ENCODE measurements at places on chromosomes 1 and 21.

DNA sequence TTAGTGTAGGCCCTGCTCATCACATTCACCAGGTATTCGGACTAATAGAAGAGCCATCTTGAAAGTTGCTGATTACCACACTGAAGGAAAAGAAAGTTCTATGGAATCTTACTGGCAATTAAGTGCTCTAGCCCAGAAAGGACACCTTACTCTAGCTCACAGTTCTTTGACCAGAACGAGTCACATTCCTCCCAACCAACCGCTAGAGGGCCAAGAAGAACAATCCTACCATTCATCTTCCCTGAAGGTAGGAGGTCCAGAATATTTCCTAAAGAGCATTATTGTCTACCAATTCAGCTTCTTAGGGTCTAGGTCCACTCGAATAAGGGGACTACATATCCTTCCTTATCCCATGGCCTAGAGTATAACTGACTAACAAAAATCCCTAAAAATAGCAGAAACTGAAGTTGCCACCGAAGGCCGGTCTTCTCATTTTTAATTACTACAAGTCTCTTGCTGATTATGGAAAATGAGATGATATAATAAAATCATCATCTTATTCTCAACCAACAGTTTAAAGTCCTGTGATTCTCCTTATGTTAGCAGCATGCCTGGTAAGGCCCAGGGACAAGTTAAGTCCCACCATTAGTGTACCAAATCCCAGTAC lies 2.7 kb upstream of the FMO1 start:
- no peak for DNase-seq

GRCh38 chr1:78091886-78092285 lies 46.1 kb downstream of the GIPC2 start:
- DNase-seq, result no peak

GRCh38 chr1:199096591-199096990 lies 457.8 kb downstream of the PTPRC start:
- no peak for DNase-seq

GRCh38 chr1:208154679-208155642 lies 89.2 kb downstream of the PLXNA2 start:
- DNase-seq, result no peak

DNA sequence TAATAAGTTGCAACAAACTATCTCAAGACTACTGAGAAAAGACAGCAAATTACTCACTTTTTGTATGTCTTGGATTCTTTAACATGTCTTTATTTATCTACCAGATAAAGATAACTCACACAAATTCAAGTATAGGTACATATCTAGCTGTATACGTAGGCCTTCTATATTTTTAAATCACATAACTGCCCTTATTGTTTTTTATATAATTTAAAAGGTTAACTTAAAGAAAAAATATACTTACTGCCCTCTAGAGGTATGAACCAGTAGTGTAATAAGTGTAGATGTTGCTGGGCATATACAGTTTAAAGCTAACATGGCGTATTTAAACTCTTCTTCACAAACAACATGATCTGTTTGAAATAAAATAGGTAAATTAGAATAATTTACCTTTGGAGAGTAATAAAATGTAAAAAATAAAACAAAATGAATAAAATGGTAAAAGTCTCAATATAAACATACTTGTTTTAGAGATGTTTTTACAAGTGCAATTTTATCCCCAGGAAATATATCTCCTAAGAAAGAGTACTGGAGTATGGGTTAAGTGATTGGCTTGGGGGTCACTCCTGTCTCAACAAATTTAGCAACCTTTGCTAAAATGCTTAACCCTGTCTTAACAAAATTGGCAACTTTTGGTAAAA lies 235.2 kb downstream of the KCNT2 start:
- no peak for DNase-seq

- no peak for DNase-seq
Observed at GRCh38 chr1:114956570-114956969, 73.1 kb upstream of the TSHB start.

GRCh38 chr1:225735252-225736149 lies 42.1 kb upstream of the SRP9 start:
- no peak for DNase-seq

DNA sequence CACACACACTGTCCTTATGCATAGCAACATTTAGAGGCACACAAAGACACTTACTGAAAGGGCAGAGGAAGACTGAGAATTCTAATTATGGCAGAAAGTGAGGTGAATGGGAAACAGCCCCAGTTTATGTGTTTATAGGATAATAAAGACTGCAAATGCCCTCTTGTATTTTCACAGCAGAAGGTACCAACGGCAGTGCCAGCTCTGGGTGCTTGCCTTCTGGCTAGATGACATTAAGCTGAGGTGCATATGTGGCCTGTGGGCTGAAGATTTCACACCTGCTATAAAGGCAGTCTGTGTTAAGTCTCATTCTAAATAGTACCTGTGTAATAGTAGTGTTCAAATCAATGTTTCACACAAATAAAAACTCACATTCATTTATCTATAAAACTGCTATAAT lies 347.2 kb upstream of the ZRANB2 start:
- no peak for DNase-seq

DNA sequence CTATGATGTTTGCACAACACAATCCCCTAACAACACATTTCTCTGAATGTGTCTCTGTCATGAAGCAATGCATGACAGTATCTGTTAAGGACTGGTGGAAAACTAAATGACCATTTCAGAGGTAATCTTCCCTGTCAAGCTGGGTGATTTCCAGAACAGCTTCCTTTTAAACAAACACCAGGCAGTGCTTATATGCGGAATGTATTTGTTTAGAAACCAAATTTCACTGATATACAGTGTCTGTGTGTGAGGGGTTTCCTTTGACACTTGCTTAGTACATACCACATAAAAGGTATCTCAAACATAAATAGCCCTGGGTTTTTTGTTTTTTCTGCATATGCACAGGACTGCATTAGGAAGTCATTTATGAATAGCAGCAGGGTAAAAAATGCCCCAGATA lies 95.6 kb downstream of the TGFBR3 start:
- DNase-seq, result no peak

GRCh38 chr1:171421413-171422020 lies 63.8 kb upstream of the PRRC2C start:
- no peak for DNase-seq

DNA sequence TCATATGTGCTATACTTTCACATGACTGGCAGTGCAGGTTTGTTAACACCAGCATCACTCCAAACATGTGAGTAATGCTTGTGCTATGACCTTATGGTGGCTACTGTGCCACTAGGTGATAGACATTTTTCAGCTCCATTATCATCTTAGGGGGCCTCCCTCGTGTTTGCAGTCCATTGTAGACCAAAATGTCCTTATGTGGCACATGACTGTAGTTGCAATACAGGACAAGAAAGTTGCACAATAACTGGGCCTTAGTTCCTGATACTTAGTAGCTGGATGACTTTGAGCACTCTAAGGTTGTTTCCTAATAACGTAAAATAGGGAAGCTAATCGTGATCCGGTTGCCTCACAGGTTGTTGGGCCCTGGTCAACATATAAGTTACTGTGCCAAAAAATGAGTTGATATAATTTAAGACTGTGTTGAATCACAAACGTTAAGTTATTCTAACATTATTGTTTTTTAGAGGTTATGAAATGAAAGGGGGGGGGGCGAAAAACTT lies 511 bp upstream of the SNX27 start:
- DNase-seq, result no peak

DNA sequence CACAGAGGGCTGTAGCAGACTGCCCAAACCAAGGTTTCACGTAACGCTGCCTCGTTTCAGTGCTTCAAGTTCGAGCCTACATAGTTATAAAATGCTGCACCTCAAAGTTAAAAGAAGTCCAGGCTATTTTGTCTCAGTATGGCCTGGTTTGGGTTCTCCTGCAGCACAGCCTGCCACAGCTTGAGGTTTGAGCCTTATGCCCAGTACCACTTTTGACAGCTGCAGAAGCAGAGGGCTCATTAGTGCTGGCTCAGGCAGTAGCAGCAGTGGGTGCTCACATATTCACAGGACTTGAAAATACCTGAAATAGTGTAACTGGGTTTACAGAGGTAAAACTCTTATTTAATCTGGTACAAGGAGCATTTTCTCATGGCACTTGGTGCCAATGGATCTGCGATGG lies 15.3 kb downstream of the SPATA46 start:
- DNase-seq, result no peak

- DNase-seq, result no peak
Observed at GRCh38 chr1:87497380-87498203, 168.9 kb downstream of the LMO4 start.

DNA sequence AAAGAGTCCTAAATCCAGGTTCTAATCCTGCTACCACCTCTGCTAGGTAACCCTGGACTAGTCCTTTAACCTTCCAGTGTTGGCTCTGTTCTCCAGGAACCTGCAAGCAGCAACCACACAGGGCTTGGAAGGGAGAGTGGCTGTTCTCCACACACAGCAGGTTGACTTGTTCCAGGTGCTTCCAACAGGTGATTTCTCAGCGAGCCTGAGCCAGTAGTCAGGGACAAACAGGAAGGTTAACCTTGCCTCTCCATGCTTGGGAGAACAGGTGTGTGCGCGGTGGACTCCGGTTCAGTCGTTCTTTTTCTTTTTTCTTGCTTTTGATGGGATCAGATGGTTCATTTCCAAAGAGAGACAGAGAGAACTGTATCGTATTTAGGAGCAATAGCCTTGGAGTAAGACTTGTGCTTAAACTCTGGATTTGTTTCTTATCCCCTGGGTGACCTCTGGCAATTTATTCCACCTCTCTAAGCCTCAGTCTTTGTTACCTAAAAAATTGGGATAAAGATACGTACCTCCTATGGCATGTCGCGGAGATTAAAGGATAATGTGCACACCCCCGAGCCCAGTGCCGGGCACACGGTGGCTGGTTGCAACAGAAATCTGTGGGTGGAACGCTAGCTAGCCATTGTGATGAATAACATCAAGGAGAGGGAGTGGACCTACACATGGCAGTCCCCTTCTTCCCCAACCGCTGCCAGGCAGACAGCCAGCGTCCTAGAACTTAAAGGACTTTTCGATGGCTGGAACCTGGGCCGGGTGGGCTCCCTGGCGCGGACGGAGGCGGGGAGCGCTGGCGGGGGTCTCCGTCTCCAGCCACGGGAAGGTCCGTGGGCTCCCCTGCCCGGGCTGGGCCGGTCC lies 583 bp upstream of the CACHD1 start:
- DNase-seq, result no peak

DNA sequence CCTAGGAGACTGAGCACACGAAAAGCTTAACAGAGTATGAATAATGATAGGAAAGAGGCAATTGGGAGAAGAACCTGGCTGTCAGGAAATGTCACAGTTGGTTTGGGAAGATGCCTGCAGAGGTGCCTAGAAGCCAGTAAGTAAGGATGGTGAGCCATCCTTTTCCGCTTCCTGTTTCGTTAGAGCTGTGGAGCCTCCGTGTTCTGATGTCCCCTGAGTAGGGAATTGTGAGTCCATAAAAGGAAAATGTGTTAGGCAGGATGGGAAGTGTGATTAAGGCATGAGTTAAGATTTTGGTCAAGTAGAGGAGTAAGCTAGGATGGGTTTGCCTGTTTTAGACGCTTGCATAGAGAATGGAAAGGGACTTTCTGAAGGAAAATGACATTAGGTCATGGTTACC lies 9.0 kb downstream of the CLIC4 start:
- DNase-seq, result no peak

DNA sequence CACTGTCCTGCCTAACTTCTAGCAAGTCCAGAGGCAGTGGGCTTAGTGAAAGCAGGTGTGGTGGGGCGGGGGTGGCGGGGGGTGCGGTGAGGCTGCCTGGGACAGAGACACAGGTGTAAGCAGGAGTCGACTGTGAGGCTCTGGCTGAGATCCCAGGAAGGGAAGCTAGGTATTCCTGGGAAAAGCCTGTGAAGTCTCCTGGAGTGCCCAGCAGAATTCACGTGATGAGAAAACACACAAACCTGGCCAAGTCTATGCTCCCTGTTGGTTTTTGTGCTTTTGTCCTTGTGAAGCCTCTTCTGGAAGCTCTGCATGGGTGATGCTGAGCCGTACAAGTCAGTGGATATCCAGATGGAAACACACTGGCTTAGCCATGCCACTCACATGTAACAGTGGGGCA lies 5.3 kb downstream of the GALNT2 start:
- no peak for DNase-seq

DNA sequence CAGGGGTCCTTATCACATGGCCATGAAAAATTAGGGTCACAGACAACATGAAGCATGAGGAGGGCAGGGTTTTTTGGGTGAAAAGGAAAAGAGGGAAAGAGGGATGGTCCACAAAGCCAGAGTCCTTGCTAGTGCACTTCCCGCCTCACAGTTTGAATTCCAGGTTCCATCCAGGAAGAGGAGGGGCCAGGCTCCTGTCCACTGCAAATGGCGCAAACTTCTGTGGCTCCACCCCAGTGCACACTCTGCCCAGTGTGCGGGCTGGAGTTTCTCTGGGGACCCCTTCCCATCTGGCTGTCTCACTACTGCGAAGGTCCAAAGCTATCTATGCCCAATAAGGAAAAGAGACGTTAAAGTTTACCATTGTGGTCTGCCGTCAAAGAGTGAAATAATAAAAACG lies 17.8 kb downstream of the AIM2 start:
- DNase-seq, result no peak

GRCh38 chr1:173779936-173780335 lies 44.5 kb upstream of the DARS2 start:
- no peak for DNase-seq

DNA sequence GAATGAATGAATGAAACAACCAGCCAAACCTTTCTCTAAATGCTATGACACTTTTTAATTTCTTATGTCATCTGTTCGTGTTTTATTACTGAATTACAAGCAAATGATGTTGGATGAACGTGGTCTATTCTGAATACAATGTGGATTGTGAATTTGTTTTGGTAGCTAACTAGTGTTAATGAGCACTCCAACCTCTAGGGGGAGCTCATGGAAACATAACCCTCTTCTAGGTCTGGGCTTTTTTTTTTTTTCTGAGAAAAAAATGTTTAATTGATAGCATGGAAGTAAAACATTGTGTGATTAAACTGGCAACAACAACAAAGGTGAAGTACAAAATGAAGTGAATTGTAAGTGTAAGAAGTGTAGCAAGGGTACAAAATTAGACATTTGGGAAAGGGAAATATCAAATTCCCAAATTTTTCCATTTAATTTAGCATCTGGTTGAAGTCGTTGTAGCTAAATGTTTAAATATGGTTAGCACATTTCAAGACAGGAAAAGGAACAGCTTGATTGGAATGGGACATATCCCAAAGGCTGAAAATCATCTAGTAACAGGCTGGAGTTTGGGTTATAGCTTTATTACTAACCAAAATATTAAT lies 42.6 kb upstream of the PTGS2 start:
- no peak for DNase-seq

DNA sequence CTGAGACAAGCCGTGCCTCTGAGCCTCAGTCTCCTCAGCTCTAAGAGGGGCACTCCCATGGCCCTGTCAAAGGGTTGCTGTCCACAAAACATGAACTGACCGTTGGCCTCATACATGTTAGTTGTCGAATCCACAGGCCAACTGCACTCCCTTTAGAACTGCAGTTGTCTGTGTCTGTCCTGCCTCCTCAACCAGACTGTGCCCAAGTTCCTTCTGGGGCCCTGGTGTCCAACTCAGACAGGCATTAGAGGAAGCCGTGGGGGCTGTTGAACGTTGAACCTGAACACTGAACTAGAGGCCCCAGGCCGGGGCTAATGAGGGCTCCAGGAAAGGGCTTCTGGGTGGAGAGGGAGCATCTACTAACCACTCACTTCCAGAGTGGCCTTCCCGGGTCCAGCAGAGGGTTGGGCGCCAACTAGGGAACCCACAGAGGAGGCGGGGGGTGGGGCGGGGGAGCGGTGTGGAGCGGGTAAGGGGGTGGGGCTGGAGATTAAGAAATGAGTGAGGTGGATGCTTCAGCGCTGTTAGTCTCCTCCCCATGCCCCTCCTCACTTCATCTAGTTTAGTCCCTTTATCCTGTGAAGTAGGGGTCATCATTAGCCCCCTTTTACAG lies at the start of gene RAB42:
Gene RAB42, plus strand, starts transcription at position 558 of the 613 bp plus-strand sequence. CDS start 247 bp downstream, outside the sequence.
- no peak for DNase-seq

- DNase-seq, result no peak
Observed at GRCh38 chr1:119594376-119594775, 53.7 kb downstream of the ZNF697 start.
